NCI-H1930 (cell line): ENCODE measurements at places on chromosomes 16 and 17.
A peak's percentile ranks its signal among the peaks of the same experiment; 100 is the strongest.

DNA sequence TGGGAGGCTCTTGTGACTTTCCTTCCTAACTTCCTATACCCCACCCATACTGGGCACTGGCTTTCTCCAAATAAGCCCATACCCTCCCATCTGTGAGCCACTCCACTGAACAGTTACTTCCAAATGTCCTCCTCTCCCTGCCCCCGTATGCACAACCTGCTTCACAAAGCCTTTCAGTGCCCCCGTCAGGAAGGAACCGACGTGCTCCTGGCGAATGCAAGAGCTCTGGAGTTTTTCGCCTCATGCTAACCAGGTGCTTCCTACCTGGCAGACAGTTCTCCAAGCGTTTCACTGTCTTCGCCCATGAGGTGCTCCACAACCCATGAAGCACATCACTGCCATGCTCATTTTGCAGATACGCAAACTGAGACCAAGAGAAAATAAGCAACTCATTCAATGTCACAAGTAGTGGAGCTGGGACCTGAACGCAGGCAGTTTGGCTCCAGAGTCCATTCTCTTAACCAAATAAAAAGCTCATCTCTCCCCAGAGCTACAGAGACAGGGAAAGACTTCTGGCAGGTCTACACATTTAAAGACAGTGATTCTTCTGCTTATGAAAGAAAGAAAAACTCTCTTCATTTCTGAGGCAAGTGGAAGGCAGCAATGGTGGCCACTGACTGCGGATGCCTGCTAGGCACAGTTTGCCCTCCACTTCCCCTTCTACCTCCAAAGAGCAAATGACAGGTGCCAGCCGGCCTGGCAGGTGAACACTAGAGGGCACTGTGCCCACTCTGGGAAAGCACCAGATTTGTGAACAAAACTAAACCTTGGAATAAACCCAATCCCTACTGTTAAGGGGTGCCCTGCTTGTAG is 23.8 kb downstream of the SPHK1 start:
- no peak for DNase-seq

DNA sequence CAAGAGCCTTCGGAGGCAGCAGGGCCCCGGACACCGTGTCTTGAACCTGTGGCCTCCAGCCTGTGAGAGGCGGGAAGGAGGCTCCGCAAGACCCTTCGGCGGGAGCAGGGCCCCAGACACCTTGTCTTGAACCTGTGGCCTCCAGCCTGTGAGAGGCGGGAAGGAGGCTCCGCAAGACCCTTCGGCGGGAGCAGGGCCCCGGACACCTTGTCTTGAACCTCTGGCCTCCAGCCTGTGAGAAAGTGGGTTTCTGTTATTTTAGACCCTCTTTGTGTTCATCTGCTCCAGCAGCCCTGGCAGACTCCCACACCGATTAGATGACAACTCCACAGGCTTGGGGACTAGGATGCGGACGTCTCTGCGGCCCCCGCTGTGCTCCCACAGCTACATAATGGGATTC is 30.0 kb downstream of the FBXO31 start:
- no peak for DNase-seq

GRCh38 chr17:2936771-2937321 is 126.6 kb downstream of the OR1D5 start:
- DNase-seq = no peak

DNA sequence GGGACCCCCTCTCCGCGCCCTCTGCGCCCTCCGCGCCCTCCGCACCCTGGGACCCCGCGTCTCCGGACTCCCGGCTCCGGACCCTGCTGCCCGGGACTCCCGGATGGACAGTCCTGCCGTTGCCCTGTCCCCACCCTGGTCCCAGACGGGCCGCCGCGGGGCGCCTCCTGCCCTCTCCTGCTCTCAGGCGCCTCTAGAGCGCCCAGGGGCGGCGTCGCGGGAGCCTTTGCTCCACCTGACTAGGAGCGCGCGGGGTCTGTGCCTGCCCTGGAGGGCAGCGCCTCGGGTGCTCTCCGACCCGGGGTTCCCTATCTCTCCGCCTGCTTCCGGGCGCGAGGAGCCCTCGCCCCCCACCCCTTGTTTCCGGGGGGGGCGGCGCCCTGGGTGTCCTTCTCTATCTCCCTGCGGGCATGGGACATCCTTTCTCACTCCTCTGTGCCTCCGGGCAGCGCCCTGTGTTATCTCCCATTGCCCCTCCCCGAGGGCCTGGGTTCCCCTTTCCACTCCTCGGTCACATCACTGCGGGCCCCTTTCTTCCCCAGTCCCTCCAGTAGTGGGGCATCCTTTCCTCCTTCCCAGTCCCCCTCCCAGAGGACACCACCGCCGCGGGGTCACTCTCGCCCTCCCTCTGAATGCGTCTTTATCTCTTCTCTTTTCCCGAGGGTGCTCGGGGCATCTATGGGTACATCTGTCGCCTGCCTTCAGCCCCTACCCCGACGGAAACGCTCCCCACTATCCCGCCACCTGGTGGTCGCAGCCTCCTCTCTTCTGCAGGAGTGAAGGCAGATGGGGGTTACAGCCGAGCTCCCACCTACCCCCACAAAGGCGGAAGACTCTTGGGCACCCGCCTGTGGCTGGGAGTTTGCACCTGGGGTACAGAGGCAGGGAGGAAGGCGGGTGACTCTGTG is 875 bp downstream of the PRKCB start:
- no peak for DNase-seq

DNA sequence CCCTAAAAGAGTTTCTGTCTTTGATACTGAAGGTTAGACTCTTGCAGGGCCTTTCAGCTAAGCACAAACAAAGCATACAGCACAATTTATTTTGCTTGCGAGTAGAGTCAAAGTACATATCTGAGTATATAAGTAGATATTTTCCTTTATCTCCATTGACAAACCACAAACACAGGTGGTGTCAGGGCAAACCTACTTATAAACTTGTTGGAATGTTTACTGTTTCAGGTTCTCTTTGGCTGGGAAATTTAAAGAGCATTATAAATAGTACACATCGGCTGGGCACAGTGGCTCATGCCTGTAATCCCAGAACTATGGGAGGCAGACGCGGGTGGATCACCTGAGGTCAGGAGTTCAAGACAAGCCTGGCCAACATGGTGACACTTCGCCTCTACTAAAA is 442.6 kb upstream of the PSMD7 start:
- DNase-seq = no peak

DNA sequence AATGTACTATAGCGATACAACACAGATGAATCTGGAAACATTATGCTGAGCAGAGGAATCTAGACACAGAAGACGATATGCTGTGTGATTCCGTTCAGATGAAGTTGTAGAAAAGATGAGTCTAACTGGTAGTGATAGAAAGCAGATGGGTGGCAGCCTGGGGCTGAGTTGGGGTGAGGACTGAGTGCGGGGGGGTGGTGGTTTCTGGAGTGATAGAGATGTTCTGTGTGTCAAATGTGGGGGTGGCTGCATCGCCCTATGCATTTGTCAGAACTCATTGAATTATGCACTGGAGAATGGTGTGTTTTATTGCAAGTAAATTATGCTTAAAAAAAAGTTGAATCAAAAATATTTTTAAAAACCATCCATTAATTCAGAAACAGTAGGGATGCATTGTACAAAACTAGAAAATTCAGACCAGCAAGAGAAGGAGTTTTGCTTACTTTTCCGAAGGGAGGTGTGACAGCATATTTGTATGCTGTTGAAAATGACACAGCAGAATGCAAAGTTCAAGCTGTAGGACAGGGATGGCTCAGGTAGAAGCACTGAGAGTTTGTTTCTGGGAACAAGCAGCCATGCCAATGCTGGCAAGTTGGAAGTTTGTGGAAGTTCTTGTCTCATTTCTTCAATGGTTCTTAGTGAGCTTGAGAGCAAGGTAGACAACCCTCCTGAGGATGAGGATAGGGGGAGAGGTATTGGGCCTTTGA is 13.0 kb upstream of the DRG2 start:
- no peak for DNase-seq

- DNase-seq = no peak
Measured at GRCh38 chr16:16909126-16909525, 530.2 kb downstream of the NPIPA7 start.

GRCh38 chr16:67528870-67529581 is 397 bp downstream of the RIPOR1 start:
- DNase-seq = no peak

DNA sequence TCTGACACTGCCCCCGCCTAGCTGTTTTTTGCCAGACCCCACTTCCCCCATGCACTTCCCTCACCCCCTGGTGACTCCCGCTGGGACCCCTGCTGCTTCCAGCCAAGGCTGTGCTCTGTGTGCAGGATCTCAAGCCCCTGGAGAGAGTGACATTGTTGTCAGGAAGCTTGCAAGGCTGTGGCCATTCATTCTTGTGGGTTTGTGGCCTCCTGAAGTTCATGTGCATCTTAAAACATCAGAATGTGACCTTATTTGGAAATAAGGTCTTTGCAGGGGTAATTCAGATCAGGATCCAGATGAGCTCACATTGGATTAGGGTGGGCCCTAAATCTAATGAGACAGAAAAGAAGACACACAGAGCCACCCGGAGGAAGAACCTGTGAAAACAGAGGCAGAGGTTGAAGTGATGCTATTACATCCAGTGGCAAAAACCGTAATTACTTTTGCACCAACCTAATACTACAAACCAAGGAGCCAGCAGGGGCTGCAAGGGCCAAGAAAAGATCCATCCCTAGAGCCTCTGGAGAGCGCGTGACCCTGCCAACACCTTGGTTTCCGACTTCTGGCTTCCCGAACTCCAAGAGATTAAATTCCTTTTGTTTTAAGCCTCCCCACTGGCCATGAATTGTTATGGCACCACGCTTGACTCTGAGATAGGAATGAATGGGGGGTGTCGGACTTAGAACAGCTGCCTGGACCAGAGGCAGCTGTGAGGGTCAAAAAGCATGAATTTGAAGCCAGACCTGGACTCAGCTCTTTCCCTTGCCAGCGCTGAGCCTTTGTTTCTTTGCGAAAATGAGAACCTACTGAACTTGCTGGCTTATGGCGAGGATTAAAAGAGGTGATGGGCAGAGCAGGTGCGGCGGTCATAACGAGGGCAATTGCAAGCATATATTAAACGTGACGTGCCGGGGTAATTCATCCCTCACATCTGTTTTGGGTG is 75.5 kb downstream of the BMERB1 start:
- no peak for DNase-seq

DNA sequence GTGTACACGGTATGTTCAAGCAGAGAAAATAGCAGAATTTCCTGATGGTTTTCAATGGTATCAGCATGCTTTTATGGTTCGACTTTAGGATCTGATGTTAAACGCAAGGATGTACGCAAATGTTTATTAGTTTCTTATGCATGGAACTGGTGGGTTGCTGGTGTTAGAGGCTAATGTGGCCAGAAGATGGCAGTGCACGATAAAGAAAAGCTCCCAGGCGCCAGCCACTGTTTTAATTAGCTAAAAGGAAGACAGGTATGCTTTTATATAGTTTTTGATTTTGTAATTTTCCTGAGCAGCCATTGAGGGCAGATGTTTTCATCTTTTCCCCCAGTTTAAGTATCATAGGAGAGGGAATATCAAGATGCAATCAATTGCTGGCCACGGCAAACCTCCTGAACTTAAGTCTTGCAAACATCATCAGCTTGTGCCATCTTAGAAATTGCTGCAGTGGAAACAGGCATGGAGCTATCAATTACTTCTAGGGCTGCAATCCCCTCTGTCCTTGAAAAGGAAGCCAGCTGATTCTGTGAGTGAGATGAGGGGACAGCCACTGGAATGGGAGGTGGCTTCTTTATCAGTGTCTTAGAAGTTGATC is 648.5 kb upstream of the RBFOX1 start:
- peak; percentile 11 for DNase-seq

DNA sequence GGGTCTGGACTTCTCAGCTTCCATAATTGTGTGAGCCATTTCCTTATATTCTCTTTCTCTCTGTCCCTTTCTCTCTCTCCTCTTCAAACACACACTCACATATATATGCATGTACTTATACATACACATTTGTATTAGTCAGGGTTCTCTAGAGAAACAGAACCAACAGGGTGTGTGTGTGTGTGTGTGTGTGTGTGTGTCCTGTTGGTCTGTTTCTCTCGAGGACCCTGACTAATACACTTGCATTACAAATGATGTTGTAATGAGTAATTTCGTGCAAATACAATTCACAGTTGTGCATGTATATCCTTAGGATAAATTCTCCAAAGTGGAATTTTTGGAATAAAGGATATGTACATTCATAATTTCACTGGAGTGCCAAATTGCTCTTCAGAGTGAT is 115.3 kb downstream of the NPIPB5 start:
- DNase-seq = no peak

DNA sequence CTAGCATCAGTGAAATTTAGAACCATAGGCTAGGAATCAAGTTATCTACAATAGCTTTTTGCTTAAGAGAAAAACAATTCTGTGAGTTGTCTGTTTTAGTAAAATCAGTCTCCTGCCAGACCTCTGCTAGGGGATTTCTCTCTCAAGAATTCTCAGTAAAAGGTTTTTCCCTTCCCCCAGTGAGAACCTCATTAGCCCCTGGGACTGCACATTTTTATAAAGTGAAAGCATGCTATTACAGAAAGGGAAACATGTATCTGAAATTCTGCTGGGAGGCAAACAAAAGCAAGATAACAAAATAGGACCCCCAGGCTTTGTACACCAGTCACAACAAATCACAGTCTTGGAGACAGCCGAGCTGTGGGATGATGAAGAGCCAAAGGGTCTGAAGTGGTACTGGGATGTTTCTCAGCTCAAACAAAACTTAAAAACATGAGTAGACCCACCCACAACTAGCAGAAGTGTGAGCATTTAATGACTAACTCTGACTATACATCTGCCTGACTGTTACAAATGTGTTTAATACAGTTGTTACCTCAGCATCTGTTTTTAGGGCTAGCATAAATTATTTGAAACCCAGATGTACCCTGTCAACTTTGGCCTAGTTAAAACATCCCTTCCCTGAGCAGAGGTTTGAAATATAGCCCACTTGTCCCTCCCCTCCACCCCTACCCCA is 20.0 kb upstream of the GLG1 start:
- no peak for DNase-seq

GRCh38 chr17:34411646-34412421 is 48.8 kb upstream of the CCL1 start:
- DNase-seq = no peak

DNA sequence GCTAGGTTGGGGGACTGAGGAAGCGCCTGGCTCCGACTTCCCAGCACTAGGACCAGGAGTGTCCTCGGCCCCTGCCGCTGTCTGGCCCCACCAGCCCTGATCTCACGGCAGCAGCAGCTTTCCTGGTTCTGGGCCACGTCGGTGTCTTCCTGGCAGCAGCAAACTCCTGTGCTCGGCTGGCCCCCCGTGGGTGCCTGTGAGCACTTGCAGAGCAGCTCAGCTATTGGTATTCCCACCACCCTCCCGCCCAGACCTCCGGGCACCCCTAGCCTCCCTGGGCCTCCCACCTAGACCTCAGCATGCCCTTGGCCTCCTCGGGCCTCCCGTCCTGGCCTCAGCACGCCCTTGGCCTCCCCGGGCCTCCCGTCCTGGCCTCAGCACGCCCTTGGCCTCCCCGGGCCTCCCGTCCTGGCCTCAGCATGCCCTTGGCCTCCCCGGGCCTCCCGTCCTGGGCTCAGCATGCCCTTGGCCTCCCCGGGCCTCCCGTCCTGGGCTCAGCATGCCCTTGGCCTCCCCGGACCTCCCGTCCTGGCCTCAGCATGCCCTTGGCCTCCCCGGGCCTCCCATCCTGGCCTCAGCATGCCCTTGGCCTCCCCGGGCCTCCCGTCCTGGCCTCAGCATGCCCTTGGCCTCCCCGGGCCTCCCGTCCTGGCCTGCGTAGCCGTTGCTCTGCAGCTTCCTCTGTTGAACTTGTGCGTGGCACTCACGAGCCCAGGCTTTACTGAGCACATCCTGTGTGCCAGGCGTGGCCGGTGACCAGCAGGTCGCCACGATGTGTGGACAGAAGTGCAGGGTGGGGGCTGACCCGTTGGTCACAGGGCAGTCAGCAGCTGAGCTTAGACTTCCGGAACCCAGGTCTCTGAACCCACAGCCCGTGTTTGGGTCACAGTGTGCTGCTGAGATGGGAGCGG is 51.8 kb upstream of the ACSF3 start:
- DNase-seq = no peak

GRCh38 chr17:17125136-17126084 is 80.7 kb downstream of the PLD6 start:
- DNase-seq = no peak
